ENCODE measurements at places on chromosomes 6 and 20. TPM values are rescaled to one million over a fixed set of nuclear protein-coding genes. Genes with fewer than 3 reads are reported as not detected.
A peak's percentile ranks its signal among the peaks of the same experiment; 100 is the strongest.

DNA sequence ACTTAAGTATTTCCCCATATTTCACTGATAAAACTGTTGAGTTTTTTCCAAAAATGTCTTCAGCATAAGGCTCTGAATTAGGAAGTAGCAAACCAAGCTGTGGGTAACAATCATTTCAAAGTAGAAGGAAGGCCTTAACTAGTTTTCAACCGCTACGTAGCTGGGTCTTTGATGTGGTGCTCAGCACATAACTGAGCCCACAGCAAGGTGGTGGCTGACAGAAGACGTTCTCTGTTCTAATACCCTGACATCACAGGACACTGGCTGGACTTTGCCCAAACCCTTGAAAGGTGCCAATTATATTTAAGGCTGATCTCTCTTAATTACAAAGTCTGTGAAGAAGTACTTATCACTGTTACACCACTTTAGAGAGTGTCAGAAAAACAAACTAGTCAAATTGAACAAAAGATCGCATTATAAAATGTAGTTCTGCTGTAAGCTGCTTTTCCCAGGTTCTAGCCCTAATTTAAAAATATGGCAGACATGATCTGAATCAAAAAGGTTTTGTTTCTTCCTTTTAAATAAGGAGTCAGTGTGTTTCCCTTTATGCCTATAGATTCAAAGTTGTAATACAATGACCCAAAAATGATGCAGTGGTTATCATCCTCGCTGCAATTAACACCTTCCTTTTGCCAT is 26.7 kb downstream of the MAN1A1 start:
- DNase-seq, result no peak

DNA sequence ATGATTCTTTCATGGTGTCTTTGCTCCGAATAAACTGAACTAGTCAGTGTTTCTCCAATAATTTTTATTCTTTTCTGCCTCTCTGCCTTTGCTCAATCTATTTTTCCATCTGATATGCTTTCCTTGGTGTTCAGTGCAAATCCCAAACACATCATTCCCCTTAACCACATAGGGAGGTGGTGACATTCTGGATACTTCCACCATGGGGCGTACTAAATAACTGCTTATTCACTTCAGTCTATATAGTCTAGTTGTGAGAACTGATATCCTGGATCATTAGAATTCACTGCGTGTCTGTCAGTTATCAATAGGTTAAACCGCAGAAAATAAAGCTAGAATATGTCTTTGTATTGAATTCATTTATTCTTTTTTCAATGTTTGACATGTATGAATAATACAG is 83.1 kb downstream of the KCNQ5 start:
- no peak for DNase-seq

DNA sequence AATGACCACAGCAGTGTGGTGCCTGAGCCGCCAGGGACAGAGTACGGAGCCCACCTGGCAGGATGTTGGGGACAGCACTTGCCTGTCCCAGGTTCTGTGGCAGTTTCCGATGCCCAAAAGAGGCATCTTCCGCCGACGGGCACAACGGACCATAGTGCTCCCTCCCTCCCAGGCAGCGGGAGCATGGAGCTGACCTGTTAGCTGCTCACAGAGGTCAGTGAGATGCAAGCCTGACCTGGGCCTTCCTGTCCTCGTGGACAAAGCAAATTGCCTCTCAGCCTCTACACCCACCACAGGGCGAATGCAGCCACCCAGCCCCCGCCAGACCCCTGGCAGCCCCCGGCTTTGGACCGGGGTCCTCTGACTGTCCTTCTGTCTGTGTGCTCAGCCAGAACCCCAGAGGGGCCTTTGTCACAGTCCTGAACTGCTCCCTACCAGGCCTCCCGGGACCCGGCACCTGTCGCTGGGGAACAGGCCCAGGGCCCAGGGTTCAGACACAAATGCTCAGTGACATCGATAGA is 16.2 kb upstream of the FRMD1 start:
- DNase-seq, result no peak

GRCh38 chr6:32842690-32843089 is 1.2 kb downstream of the PSMB8 start:
- no peak for DNase-seq

DNA sequence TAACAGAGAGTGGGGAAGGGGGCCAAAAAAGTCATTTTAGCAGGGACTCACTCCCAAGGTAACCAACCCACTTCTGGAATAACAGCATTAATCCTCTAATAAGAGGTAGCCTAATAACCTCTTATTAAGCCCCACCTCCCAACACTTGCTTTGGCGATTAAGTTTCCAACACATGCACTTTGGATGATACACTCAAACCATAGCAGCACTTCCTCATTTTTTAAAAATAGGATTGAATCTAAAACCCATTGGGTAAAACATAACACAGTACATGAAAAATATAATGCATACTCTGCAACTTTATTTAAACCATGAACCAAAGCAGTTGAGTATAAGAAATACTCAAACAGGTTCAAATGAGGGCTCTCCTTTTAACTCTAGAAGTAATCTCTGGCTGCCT is 318.3 kb downstream of the HACE1 start:
- no peak for DNase-seq

The GDAP1L1 gene
- total RNA-seq, result not detected

GRCh38 chr20:45069261-45069660 is 31.7 kb downstream of the KCNS1 start:
- DNase-seq, result no peak

DNA sequence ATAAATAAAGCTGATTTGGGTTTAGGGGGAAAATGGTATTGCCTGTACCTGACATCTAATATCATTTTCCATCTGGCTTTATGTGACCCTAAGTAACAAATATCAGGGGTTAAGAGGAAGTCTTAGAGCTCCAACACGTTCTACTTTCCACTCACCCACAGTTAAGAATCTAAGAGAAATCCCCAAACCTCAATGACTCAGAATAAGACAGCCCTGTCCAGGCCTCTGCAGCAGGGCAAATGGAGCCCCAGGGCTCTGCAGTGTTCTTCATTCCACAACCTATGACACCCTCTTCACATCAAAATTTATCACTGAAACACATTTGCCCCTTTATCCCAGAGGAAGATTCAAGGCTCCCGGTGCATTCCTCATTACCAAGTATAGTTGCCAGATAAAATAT is 20.3 kb upstream of the TENT5A start:
- DNase-seq, result peak; percentile 85

The BMP2 gene
- 8.2 TPM for total RNA-seq

GRCh38 chr6:14804785-14805210 is 441.1 kb upstream of the JARID2 start:
- no peak for DNase-seq

DNA sequence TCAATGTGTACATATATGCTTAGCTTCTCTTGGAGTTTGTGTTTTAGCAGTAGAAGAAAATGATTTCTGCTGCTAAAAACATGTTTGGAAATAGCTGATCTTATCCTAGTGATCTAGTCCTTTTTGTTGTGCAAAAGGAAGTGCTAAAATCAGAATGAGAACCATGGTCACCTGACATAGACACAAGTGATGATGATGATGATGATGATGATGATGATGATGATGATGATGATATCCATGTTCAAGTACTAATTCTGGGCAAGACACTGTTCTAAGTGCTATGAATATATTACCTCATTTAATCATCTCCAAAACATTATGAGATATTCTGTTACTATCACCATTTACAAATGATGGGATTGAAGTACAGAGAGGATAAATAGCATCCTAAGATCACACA is 79.8 kb downstream of the ANKEF1 start:
- DNase-seq, result no peak

- DNase-seq, result no peak
Measured at GRCh38 chr20:21280522-21281016, 22.6 kb upstream of the XRN2 start.

DNA sequence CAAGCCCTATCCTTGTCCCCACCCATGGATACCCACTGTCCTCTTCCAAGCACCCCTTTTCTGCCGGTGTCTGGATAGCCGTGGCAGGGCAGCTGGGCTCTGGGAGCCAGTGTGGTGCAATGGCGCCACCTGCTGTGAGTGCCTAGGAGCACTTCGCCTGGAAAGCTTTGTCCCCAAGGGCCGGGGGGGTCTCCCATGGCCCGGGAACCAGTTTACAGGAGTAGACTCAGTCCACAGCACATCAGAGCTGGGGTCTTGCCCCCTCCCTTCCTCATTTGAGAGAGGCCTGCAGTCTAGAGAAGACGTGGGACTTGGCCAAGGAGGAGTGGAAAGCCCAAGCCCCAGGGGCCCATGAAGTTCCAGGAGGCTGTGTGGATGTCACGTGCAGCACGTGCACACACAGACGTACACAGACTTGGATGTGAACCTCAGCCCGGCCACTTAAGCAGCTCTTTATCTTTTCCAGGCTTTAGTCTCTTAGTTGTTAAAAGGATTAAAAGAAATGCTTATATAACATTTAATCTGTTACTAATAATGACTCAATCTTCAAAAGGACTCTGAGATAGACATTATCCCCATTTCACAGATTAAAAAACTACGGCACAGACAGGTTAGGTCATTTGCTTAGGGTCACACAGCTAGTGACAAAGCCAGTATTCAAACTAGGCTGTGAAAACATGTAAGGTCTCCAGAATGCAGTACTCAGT is 40.9 kb upstream of the CDH22 start:
- DNase-seq, result no peak

DNA sequence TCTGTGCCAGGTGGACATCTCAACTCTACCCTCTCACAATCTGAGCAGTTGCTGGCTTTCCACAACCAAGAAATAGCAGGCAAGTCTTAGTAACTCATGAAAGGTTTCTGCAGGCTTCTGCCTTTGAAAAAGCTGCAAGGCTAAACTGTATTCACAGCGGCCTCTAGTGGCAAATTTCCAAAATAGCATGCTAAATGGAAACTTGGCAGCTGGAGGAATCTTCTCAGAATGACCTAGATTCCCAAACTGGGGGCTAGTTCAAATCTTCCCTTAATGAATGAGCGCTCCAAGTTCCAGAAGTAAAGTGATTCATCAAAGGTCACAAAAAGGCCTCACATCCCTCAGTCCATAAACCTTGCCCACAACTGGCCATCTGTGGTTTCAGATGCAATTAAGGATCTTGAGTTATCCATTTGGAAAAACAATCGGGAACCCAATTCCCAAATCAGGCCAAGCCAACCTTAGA is 11.9 kb upstream of the CPNE5 start:
- peak; percentile 18 for DNase-seq
